ENCODE measurements at places on chromosomes 7 and 10. TPM values are rescaled to one million over a fixed set of nuclear protein-coding genes. Genes with fewer than 3 reads are reported as not detected.

- no peak for DNase-seq
Measured at GRCh38 chr7:2490181-2490651, 14.0 kb upstream of the GRIFIN start.

DNA sequence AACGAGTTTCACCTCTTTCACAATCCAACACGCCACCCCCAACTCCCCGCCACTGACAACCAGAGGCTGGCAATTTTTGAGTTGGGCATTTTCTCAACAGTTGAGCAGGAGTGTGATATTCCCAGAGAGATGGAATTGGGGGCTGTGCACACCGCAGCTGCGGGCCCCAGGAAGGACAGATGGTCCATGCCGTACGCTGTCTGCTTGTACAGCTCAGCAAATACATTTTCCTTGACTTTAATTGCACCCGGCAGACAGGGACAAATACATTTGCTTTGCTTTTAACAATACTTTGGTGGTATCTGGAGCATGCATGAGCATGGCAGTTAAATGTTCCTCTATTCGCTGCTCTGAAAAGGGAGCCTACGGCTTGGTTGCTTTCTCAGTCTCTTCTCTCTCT lies 354.2 kb upstream of the DPP6 start:
- no peak for DNase-seq

- no peak for DNase-seq
Measured at GRCh38 chr10:310371-310770, 175.1 kb downstream of the ZMYND11 start.

DNA sequence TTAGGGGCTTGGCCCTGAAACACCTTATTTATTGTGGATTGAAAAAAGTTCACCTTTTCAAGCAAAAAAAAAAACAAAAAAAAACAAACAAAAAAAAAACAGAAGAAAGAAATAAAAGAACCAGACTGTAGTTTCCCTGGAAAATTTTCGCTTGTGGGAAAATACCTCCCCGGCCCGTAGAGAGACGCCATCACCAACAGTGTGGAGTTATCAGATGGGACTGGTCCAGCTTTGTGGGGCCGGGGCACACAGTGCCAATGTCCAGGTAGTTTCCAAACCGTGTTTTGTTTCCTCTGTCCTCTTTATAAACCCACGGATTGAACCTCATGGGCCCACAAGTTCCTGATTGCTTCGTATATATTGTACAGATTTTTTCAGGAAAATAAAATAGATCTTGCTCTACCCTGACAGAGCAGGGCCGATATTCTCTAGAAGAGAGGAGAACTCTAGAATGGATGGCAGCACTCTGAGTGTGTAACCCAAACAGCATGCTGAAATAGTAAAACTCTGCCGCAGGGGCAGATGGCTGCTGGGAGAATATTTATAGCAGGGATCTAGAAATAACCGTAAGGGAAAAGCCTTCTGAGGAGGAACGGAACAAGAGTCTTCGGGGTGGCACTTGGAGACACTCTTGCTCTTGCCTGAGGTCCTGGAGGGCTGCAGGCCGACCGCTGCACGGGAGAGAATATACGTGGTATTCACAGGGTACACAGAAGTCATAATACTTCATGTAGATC lies 241.0 kb downstream of the FRMD4A start:
- DNase-seq, result no peak

The DMTF1 gene
- total RNA-seq, result 252 TPM

The CTAGE6 gene
- total RNA-seq, result 3.4 TPM

Measured in urinary bladder (tissue), 4 donors.